ENCODE measurements at places on chromosomes 4 and X.

GRCh38 chr4:38993683-38994082 is 38.5 kb downstream of the TMEM156 start:
- no peak for DNase-seq

DNA sequence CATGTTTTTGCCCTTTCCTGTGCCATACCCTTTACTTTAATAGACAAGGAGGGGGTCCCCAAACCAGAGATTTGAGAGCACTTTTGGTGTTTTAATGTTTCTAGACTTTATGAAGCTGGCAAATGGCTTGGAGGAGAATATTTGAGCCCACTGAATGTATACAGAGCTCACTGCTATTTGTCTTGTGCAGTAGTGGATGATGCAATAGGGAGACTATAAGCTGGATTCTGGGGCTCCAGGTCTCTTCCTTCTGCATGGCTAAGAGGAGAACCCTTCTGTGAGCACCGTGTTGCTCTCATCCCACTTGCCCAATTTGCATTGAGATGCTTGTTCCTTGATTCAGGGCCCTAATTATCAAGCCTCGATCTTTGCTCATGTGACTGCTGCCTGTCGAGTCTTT is 8.9 kb upstream of the PUDP start:
- no peak for DNase-seq

DNA sequence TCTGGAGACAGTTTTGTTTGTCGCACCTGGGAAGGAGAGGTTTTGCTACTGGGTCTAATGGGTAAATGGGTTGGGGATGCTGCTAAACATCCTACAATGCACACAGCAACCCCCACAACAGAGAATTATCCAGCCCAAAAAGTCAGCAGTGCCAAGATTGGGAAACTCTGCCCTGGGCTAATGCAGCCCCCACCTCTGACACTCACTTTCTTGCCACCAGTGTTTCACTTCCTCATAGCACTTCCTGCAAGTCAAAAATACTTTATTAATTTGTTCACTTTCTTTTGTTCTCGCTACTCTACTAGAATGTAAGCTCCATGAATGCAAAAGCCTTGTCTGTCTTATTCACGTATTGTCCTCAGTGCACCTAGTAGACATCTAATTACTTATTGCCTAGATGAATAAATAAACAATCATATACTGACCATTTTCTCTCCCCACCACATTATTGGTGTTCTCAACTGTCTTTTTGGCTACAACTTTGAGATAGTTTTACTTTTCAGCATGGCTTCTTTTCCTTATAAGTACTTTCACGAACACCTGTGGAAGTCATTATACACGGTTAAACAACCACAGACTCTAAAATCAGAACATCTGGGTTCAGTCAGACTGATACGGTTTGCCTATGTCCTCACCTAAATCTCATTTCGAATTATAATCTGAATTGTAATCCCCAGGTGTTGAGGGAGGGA is 82.0 kb upstream of the PITX2 start:
- DNase-seq = no peak

DNA sequence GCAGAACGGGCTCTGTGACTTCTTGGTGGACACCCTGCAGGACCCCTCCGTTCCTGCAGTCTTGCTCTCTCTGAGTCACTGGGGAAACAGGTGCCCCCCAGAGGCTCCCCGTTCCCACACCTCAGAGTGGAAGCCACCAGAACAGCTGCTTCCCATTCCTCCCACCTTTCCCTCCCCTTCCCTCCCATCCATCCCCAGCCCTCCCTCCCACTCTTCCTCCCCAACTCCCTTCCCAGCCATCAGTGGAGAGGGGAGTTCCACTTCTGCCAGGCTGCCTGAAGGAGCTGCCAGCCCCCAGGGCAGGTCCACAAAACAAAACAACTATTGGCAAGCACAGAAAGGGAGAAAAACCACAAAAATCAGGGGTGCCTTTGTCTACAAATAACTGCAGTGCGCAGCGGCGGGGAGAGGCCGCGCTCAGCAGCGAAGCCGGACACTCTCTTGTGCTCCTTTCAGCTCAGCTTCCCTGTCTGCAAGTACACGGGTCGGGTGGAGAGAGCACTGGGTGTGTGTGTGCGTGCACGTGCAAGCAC is 8.1 kb downstream of the SSR4 start:
- no peak for DNase-seq

DNA sequence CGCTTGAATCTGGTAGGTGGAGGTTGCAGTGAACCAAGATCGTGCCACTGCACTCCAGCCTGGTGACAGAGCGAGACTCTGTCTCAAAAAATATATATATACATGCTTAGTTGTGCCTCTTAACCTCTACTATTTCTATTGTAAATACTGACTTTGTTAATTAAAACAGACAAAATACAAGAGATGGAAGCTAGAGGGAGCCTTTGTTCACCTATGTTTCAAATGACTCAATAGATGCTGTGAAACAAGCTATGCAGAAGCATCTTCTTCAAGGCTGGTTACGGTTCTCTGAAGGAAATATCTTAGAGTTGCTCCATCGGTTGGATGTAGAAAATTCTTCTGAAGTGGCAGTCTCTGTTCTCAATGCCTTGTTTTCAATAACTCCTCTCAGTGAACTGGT is 6.2 kb downstream of the NCAPG start:
- no peak for DNase-seq

- DNase-seq = no peak
Observed at GRCh38 chrX:115968436-115969252, 201.9 kb upstream of the AGTR2 start.

GRCh38 chr4:41878991-41879491 is 56.2 kb upstream of the TMEM33 start:
- DNase-seq = no peak

DNA sequence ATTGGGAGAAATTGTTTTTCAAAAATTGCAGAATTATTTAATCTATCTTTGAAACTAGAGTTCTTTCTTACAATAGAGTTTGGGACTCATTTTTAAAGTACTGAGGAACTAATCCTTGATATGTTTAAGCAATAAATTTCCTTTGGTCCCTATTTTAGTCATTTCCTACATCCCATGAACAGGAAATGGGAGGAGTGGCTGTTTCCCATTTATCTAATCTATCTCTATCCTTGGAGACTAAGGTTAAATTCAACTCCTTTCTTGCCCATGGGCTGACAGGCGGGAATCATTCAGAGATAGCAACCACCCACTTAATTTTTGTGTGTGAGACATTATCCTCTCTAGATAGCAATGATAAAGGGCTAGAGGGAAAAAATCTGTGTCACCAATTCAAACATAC is 131.6 kb upstream of the EMCN start:
- DNase-seq = no peak

- DNase-seq = no peak
Observed at GRCh38 chrX:134158821-134159512, 78.0 kb upstream of the CCDC160 start.

GRCh38 chrX:132532097-132532496 is 43.3 kb upstream of the MBNL3 start:
- no peak for DNase-seq

GRCh38 chr4:108107729-108108382 is 60.9 kb downstream of the LEF1 start:
- no peak for DNase-seq

GRCh38 chr4:146330392-146330791 is 116.1 kb downstream of the REELD1 start:
- DNase-seq = no peak

All from stimulated activated CD4-positive, alpha-beta T cell treated with anti-CD3 and anti-CD28 coated beads, Interleukin-4, amount 100 ng/mL, for 4 hours (primary cell).